ENCODE measurements at places on chromosomes 6 and 20.

DNA sequence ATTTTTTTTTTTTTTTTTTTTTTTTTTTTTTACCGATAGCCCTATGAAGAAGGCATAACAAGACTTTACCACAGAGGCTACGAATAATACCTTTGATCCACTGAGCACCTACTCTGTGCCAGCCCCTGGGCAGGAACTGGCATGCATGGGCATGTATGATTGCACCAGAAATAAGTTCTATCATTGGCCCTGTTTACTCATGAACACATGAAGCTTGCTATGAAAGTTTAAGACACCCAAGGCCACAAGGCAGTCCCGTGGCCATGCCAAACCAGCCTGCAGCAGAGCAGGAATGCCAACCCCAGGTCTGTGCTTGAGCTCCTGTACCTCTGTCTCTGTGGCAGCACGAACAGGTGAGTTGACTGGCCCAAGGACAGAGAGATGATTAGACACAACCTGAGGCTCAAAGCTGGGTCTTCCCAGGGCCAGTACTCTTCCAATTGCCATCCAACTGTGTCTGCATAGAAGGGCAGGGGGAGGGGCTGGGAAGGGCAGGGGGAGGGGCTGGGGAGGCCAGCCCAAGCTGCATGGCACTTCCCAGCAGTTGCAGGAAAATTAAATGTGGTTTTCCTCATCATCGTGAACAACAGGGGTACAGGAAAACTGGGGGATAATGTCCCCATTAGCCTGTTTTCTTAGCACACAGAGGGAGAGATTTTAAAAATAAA lies 63.5 kb downstream of the LRFN2 start:
- DNase-seq, result no peak

DNA sequence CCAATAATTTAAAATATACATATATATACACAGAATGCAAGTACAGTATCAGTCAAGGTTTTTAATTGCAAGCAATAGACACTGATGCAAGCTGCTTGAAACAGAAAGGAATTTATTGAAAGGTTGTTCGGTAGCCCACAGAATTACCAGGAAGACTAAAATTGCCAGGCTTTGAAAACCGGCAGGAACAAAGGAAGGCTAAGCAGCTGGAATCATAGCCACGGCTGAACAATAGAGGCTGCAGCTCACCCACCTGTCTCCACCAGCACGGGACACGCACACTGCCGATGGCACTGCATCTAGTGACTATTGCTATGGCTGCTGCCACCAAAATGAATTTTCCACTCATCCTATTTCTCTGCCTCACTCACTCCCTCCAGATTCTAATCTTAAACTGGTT lies 22.0 kb upstream of the L3MBTL3 start:
- DNase-seq, result no peak

DNA sequence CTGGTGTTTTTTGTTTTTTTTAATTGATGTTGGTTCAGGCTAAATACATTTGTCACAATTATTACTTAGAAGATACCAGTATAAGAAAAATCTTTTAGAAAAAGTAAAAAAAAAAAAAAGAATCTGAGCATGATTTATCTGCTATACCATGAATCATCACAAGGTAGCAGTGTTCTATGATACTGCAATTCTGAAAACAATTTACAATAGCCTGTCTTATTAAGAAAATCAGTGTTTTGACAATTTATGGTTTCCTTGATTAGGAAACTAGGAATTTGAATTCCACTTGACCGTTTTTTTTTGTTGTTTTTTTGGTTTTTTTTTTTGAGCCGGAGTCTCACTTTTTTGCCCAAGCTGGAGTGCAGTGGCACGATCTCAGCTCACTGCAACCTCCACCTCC lies 9.3 kb upstream of the MAK start:
- no peak for DNase-seq

DNA sequence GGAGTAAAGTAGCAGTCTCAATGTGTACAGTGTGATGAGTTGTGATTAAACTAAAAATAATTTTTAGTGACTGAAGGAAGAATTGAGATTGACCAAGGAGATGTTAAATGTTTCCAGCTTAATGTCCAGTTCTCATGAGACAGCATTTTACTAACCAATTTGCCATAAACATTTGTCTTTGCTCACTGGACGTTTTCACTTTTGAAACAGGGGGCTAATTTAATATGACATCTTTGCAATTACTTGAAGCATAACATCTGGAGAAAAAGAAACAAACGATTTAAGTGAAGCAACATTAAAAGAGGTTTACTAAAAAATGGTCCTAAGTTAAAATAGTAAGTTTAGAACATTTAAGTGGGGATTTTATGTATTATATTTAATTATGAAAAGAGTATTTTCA lies 443.8 kb downstream of the BCKDHB start:
- DNase-seq, result no peak

GRCh38 chr6:84416043-84416657 lies 188.7 kb upstream of the CEP162 start:
- DNase-seq, result no peak

DNA sequence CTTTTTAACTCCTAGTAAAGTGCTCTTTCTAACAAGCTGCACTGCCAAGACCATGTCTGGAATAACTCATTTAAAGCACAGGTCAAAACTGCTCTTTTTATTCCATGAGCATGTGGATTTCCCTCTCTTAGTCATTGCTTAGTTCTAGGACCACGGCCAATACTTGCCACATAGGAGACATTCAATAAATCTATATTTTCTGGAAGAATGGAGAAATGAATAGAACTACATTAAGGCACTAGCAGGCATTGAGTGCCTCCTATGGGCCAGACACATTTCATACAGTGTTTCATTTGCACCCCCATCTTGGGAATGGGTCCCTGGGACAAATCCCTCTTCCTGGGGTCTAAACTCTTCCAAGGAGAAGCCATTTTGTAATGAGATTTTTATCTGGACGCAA lies 552.8 kb upstream of the CITED2 start:
- no peak for DNase-seq

- no peak for DNase-seq
Observed at GRCh38 chr20:48685300-48685699, 142.5 kb downstream of the PREX1 start.

DNA sequence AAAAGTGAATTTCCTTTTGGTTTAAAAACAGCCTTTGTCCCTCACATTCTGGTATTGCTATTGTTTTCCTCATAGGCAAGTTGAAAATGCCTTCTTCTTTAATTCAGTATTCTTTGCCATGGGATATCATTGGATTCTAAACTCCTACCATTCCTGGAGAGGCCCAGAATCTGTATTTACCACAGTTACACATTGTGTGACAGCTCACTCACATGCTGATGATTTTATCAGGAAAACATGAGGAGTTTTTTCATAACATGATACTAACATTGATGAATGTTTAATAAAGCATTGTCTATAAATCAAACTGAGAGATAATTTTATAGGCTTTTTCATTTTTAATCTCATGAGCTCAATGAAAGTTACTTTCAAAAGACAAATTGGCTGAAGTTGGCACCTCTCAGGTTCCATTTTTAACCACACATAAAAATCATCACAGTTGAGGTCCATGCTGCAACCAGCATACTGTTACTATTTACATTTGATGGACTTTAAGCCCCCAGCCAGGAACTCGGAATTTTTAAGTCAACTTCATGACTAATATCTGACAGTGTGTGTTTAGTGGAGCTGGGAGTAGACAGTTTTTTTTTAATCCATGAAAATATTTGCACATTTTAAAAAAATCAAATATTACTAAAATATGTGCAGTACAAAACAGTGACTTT lies 82.8 kb downstream of the FAM83B start:
- DNase-seq, result no peak

GRCh38 chr6:139380168-139380567 lies 5.7 kb upstream of the CITED2 start:
- no peak for DNase-seq

DNA sequence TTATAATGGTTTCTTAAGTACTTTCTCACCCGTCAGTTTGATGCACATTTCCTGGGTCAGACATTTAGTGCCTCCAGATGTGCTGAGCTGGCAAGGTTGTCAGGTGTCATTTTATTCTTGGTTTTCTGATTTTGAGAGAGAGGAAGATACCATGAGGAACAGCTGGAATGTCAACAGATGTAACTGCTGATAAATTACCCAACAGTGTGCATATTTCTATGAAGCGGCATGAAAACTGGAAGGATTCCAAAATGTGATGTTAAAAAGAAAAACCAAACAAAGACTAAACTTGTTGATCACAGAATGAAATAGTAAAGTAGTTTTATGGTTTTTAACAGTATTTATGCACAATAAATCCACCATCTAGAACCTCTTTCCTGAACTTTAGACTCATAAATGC lies 447.3 kb downstream of the HDGFL1 start:
- no peak for DNase-seq

- no peak for DNase-seq
Observed at GRCh38 chr6:37618916-37619590, 78.6 kb downstream of the MDGA1 start.

DNA sequence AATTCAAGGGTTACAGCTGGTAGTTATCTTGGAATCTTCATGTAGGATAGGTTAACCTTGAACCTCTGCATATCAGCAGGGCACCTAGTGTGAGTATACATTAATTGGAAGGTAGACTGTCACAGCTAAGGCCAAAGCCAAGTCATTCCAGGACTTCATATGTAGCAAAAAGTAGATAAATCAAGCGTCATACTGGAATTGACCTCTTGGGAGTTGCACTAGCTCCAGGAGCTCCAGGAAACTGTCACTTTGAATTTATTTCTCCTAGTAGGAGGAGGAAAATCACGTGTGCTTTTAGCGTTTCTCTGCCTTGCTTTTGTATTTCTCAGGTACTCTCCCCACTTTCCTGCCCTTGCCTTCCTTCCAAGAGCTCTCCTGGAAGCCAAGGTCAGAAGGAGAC lies 30.3 kb downstream of the RIPOR2 start:
- no peak for DNase-seq

- DNase-seq, result no peak
Observed at GRCh38 chr6:90488816-90489215, 98.1 kb downstream of the MAP3K7 start.

GRCh38 chr6:18076231-18076630 lies 46.2 kb downstream of the NHLRC1 start:
- no peak for DNase-seq

GRCh38 chr6:125253881-125254280 lies 47.9 kb downstream of the HDDC2 start:
- no peak for DNase-seq

GRCh38 chr20:479487-479886 lies 17.2 kb upstream of the TBC1D20 start:
- no peak for DNase-seq

DNA sequence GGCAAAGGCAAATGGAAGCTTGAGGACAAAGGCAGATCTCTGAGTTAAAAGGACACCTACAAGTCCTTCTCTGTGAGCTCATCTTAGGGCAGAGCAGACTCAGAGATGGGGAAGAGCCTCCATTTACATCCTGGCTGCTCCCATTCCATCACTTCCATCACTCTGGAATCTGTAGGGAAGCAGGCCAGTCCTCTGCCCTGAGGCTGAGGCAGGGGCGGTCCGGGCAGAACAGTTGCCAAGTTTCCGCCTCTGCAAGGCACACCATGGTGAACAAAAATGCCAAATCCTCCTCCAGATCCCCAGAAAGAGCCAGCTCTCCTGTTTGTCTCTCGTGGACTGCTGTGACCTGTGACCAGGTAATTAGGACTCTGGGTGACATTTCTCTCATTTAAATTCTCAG lies 209.6 kb upstream of the SSTR4 start:
- DNase-seq, result no peak

- DNase-seq, result no peak
Observed at GRCh38 chr20:16672299-16672698, 57.5 kb upstream of the SNRPB2 start.

Data from CD4-positive, alpha-beta T cell (primary cell).